SW480 (cell line): ENCODE measurements at places on chromosomes 4 and X.

- DNase-seq = no peak
Observed at GRCh38 chr4:47482326-47482725, 2.7 kb upstream of the ATP10D start.

- no peak for DNase-seq
Observed at GRCh38 chr4:172547724-172548123, 620.9 kb upstream of the GALNT7 start.

DNA sequence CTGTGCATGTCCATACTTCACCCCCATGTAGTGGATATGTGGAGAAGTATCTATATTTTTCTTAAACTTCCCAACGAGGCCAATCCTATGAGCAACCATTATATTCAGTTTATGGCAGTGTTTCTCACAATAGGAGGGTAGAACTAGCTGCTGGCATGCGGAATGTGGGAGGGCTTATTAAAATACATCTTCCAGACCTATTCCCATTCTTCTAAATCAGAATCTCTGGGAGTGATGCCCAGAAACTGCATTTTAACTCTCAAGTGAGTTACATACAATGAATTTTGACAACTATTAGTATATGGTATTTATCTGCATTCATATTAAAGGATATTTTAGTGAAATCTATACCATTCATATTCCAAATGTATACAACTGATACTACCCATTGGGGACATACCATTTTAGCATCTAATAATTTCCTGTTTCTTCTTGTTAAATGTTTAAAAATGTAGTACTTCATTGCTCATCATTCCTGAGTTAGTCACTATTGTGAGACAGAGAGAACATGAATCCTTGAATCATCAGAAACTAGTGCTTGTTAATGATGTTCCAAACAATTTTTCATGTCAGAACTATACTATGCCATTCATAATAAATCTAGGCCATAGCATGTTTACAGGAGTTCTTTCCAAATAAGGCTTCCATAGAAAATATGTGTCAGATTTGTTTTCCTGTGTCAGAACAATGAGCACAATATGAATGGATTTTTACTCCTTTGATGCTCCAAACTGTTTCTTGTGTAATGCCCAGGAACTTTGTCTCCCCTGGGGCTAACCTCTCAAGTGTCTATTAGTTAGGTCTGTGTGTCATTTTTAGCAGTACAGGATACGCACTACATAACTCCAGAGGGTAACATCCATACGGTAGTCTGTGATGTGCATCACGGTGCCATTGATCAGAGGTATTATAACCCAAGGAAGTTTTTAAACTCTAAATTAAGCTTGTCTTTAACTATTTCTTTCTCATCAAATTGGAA, 198.8 kb upstream of the BMP3 start:
- no peak for DNase-seq

DNA sequence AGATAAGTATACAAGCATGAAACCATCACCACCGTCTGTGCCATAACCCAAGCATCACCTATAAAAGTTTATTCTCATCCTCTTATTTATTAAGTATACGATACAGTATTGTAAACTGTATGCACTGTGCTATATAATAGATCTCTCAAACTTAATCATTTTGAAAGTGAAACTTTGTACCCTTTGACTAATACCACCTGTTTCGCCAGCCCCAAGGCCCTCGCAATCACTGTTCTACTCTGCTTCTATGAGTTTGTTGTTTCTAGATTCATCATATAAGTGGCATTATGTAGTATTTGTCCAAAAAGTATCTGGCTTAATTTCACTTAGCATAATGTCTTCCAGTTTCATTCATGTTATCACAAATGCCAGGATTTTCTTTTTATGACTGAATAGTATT, 72.1 kb upstream of the DOCK11 start:
- DNase-seq = no peak

DNA sequence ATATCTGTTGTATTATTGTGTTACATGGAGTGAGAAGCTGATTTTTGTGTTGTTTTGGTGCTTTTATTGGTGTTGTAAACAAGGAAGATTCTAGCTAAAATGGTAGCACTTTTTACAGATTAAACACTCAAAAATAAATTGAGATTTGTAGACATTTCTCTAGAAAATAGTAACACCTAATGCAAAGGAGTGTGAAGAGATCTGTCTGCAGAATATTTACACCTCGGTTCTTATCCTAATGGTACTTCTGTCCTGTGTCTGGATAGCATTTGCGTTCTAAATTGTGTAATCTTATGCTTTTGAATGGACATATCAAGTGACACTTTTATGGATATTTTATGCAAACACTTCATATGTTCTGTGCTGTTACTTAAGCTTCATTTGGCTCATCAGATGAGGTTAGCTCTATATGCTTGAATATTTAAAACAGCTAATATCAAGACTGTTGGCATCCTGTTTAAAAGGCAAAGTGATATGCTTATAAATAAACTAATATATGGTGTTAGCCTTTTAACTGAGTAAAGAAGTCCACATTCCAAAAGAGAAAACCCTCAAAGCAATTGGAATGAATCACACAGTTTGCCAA, 6.0 kb downstream of the PCDH7 start:
- DNase-seq = no peak

GRCh38 chr4:137367620-137368019, 164.7 kb downstream of the PCDH18 start:
- DNase-seq = no peak

- peak; percentile 58 for DNase-seq
Observed at GRCh38 chr4:77818602-77819403, at the start of gene CNOT6L. Gene CNOT6L, minus strand, starts transcription at chr4:77819368. Its CDS starts 60 bp downstream, at chr4:77819308.

DNA sequence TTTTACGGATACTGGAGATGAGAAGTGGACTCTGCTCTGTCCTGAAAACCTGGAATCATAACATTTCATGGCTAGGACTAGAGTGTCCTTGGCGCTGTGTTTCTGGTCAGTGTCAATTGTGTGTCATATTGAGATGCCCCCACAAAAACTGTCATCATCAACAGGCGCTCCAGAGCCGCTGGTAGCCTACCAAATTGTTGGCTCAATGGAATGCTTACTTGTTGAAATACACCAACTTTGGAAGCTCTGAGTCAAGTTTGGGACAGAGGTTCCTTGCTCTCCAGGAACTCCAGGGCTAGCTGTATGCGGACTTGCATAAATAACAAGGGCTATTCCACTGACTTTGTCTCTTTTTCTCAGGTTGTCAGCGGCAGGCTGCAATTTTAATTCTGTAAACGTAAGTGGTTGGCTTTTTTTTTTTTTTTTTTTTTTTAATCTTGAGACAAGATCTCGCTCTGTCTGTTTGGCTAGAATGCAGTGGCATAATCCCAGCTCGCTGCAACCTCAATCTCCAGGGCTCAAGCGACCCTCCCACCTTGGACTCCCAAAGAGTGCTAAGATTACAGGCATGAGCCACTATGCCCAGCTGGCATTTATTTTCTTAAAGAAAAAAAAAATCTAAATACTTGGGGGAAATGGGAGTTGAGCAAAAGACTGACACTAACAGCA, 871 bp upstream of the HPGD start:
- peak; percentile 11 for DNase-seq

- peak; percentile 70 for DNase-seq
Observed at GRCh38 chrX:22399437-22400192, 126.9 kb downstream of the CBLL2 start.
